ENCODE measurements at places on chromosomes 7 and 10. TPM values are rescaled to one million over a fixed set of nuclear protein-coding genes. Genes with fewer than 3 reads are reported as not detected.

- no peak for DNase-seq
These were observed 104.9 kb downstream of the XRCC2 start for GRCh38 chr7:152571068-152571467.

Gene EPHB6
- total RNA-seq, result 65.7 TPM

Gene ANXA8
- not detected for total RNA-seq

DNA sequence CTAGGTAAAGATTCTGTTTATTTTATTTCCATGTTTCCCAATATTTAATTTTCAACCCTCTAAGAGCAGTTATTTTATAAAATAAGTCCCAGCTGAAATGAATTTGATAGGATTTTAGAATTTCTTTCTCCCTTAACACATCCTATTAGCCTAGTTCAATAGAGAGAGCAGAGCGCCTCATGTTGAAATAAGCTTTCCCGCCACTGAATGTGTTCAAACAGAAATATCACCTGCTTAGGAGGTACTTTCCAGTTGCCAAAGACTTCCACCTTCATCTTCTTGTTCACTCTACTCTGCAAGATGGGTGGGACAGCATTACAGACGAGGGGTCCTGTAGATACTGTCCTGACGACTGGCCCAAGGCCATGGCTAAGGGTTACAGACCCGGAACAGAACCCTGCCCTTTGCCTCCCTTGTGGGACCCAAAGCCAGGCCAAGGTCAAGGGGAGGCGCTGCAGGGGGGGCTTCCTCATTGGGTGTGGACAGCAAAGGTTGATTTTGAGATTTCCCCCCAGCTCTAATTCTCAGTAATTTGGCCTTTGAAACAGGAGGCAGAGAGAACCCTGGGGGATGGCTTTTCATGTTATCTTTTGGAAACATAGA lies 62.0 kb downstream of the PARP12 start:
- DNase-seq, result no peak

DNA sequence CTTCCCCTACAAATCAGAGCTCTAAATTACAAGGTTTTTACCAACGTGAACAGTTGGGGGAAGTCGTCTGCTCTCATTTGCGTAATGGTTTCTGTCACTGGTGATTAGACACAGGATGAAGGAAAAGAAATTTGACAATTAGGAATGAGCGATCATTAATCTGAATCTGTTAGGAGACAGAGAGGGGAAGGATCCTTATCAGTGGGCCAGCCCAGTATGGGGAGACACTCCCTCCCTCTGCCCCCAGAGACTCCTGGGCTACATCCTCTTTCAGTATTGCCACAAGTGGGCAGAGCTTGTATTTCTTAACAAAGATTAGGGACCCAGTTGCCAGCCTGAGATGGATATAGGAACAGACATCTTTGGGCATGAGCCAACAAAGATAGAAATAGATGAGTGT lies 15.5 kb downstream of the HIF1AN start:
- no peak for DNase-seq

GRCh38 chr10:63156236-63156635 lies 23.1 kb downstream of the NRBF2 start:
- no peak for DNase-seq

Gene VOPP1
- total RNA-seq, result 111 TPM

- DNase-seq, result no peak
These were observed 16.6 kb downstream of the BUD23 start for GRCh38 chr7:73700069-73700423.

Gene FGFR2
- 1.2 TPM for total RNA-seq

Gene NPY4R
- total RNA-seq, result not detected

DNA sequence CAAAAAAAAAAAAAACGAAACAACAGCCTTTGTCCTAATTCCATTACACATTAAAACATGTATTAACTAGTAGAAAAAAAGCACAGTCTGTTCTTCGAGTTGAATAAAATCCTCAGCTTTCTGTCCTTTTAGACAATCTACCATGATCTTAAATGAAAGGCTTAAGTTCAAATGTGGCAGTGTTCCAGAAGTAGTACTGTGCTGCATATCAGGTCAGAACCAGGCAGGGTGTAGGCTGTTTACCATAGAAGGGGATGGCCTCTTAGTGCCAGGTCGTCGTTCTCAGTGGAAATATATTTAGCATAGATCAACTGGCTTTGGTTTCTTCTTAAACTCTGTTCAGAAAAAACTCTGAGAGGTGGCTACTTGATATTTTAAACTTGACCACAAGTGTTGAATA lies 612.0 kb downstream of the CNTNAP2 start:
- DNase-seq, result no peak

GRCh38 chr7:124388751-124389150 lies 355.9 kb upstream of the TMEM229A start:
- no peak for DNase-seq

Gene HOXA5
- total RNA-seq, result not detected

Gene CYP3A7
- not detected for total RNA-seq

Gene NACAD
- 0.15 TPM for total RNA-seq

- DNase-seq, result no peak
These were observed 19.5 kb upstream of the AKR1E2 start for GRCh38 chr10:4806534-4806933.

GRCh38 chr10:20877986-20878983 lies 18.8 kb downstream of the NEBL start:
- DNase-seq, result no peak

- DNase-seq, result no peak
These were observed 39.0 kb downstream of the TFAM start for GRCh38 chr10:58424176-58424575.

- no peak for DNase-seq
These were observed 107.3 kb upstream of the SGCE start for GRCh38 chr7:94763268-94763667.

DNA sequence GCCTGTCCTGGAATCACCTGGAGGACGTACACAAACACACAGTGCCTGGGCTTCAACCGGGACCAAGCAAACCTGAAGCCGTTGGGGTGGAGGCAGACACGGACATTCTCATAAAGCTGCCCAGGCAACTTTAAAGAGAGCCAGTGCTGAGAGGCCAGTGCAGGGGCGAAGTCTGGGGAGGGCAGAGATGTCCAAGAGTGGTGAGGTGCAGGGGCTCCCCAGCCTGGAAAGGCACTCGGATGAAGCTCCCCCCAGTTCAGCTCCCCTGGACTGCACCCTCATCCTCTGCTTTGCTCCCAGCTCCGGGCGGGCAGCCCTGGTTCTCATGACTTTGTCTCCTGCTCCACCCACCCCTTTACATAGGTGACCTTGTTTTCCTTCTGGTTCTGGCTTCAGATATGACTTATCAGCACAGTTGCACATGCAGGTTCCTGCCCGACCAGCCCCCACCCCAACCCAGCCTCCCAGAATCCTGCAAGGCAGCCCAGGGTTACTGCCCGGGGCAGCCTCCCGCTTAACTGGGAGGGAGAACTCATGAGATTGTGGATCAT lies 60.8 kb upstream of the EEPD1 start:
- DNase-seq, result no peak

GRCh38 chr7:155003376-155004214 lies 671 bp upstream of the PAXIP1 start:
- peak; percentile 93 for DNase-seq

DNA sequence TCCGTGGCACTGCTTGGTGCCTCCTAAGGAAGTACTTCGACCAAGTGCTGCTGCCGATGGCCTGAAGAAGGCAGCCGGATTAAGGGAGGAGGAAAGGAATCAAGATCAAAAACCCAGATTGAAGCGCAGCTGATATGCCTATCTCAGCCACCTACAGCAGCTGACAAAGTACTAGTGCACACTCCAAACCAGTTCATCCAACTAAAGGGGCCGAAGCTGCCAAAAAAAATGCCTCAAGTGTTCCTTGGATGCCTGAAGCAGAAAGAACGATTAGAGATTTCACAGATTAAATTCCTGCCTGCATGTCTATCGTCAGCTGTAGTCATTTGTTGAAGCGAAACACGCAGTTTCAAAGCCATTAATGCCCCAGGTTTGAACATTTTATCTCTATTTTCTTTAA lies 65.7 kb downstream of the TNRC18 start:
- no peak for DNase-seq

GRCh38 chr7:130288829-130289228 lies 4.1 kb upstream of the CPA4 start:
- DNase-seq, result no peak

- DNase-seq, result no peak
These were observed 205.7 kb downstream of the PARD3 start for GRCh38 chr10:34609287-34609940.

Gene ARL3
- total RNA-seq, result 1.3 TPM

DNA sequence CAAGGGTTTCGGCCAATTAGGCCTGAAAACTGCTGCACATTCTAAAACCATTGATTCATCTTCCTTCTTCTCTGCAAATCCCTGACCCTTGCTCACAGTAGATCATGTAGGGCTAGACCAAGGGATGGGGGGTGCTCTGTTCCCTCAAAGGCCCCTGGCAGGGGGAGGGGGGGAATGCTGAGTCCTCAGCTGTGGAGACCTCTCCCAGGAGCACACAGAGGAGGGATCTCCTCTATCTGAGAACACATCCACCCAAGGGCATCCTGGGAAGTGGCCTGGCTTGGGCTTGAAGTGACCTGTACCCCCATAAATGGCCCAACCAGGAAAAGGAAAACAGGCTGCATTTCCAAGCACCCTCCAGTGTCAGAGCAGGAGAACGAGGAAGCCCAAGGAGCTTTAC lies 1.0 kb upstream of the CDHR1 start:
- DNase-seq, result no peak

DNA sequence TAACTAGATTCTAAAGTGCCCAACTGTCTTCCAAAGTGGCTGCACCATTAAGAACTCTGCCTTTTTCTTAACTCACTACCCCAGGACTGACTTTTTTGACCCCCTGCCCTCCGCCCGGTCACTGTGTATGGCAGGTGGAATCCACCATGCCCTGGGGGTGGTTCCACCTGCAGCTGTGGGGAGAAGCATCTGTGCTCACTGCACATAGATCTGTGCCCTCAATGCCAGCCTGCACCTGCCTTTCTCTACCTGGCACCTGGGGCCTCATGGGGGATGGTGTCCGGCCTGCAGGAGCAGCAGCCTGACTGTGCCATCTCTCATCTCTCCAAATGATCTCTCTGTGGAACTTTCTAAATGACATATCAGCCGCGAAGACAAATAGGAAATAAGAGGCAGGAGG lies 353.5 kb downstream of the PAXIP1 start:
- no peak for DNase-seq

- no peak for DNase-seq
These were observed 102.4 kb upstream of the SEMA3D start for GRCh38 chr7:85289279-85289678.

Gene SPRN
- not detected for total RNA-seq

Gene RBP4
- total RNA-seq, result not detected

GRCh38 chr7:100171840-100172239 lies 3.4 kb upstream of the GAL3ST4 start:
- no peak for DNase-seq

DNA sequence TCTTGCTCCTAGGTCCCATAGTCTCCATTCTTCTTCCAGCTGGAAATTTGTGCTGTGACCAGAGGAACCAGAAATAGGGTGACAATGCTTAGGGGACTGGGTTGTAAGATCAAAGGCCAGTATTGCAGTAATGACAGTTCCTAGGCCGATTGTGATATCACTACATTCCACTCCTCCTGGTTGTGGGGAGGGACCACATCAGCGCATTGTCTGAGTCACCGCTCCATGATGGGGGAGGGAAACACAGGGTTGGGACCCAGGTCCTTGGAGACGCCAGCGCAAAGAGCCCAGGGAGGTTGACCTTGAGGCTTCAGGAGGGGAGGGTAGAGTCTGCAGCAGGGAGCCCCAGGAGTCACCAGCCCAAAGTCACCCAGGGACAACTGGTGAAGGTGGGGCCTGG lies 20.8 kb upstream of the GGCT start:
- no peak for DNase-seq

DNA sequence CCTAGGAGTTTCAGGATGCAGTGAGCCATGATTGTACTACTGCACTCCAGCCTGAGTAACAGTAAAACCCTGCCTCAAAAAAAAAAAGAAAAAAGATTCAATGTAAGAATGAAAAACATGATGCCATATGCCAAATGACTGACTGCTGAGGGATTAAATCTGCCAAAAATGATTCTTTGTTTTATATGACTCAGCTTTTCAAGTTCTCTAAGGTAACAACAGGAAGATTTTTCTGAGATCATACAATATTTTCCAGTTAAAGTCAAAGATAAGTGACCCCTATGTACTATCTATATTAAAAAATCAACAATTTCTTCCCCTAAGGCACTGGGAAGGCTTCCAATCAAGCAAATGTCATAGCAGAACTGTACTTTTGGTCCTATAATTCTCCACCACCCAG lies 271.2 kb upstream of the IMMP2L start:
- DNase-seq, result no peak

DNA sequence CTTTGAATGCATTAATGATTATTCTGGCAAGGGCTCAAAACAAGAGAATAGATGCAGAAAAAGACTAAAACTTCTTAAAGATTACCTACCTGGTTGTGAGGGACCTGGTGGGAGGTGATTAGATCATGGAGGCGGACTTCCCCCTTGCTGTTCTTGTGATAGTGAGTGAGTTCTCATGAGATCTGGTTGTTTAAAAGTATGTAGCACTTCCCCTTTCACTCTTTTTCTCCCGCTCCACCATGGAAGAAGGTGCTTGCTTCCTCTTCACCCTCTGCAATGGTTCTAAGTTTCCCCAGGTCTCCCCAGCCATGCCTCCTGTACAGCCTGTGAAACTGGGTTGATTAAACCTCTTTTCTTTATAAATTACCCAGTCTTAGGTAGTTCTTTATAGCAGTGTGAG lies 226.6 kb downstream of the ARHGAP12 start:
- no peak for DNase-seq

DNA sequence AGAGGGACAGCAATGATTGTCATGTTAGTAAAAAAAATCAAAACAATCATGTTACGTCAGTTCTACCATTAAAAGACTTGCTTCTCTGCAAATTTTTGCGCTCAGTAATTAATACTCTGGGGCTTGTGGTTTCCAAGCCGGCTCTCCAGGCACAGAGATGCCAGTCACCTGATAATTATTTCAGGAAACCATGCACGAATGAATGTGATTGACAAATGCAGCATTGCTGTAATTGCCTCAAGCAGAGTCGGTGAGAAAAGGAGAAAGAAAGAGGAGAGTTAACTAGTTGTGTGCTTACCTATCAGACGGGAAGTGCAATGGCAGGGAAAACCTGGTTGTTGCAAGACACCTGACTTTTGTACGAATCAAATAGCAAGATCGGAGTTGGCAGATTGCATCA lies 609.8 kb upstream of the MKI67 start:
- no peak for DNase-seq

- DNase-seq, result no peak
These were observed 849 bp downstream of the LRRN3 start for GRCh38 chr7:111091593-111092358.

DNA sequence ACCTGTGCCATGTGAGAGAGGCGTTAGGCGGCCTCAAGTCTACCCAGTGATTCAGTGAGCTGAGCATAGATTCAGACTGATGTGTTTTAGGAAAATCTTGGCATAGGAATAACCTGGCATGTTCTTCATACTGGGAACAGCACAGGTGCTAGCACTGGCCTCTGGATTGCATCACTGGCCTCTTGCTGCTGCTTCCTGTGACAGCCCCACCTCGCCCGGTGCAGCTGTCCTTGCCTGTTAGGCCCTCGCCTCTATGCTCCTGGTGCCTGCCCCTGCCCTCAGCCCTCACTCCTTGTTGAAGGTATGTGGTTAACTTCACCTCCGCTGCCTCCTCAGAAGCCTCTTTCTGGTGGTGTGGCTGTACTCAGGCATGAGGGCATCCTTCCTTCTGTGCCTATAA lies 46.2 kb downstream of the BLNK start:
- no peak for DNase-seq

- DNase-seq, result peak; percentile 49
These were observed 2.3 kb upstream of the NOS3 start for GRCh38 chr7:150988230-150989226.
